ENCODE measurements at places on chromosomes 13 and 19.

GRCh38 chr13:99827011-99827772, 144.4 kb downstream of the ZIC5 start:
- no peak for DNase-seq

GRCh38 chr13:27372896-27373295, 51.5 kb upstream of the GTF3A start:
- no peak for DNase-seq

DNA sequence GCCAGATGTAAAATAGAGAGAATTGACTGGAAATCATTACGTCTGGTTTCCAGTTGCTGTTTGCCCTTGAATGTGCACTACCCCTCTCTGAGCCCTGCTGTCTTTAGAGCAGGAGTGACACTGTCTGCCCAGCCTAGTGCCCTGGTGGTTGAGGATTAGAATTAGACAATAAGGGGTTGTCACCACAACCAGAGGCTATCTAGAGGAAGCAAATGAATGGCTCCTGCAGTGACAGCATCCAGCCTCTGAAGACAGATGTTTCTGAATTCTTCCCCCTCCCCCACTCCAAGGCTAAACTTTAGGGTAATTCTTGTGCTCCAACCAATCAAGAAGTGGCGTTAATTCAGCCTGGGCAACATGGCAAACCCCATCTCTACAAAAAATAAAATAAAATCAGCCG, 2.0 kb downstream of the RAB8A start:
- peak; percentile 40 for DNase-seq

DNA sequence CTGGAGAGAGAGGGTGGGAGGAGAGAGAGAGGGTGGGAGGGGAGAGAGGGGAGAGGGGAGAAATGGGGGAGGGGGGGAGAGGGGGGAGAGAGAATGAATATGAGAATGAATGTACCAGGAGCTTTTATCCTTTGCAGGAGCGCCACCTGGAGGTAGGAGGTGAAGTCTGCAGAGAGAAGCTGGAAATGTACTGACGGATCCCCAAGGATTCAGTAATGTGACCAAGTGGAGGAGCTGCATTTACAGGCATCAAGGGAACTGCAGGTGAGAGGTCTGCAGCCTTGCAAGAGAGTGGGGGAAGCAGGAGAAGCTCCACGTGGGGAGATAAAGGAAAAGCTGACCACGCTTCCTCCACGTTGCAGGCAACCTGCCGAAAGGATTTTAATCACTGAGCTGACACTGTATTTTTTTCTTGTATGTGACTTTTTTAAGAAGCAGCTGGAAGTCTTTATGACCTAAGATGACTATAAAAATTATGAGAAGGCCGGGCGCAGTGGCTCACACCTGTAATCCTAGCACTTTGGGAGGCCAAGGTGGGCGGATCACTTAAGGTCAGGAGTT, 33.7 kb downstream of the VSTM1 start:
- DNase-seq: peak; percentile 60

DNA sequence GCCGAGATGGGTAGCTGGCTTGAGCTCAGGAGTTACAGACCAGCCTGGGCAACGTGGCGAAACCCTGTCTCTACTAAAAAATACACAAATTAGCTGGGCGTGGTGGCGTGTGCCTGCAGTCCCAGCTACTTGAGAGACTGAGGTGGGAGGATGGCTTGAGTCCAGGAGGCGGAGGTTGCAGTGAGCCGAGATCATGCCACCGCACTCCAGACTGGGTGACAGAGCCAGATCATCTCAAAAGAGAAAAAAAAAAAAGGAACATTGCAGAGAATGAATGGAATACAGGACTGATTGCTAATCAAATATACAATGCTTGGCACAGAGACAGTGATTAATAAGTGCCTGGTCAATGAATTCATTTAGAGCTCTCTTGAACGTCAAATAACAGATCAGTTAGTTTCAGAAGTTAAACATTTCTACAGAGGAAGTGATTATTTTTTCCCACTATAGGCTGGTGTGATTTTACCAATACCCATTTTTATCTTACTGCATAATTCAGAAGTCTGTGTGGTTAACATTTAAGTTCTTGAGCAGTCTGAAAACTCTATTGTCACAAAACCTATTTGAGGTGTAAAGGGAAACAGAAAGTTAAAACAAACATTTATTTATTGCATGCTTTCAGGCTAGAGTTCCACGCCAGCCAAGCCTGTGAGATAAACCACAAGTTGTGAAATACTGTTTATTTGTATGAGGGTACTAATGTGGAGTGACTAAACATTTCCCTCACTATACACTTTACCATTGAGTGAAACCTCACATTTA, 7.7 kb upstream of the TBC1D4 start:
- peak; percentile 91 for DNase-seq

- no peak for DNase-seq
Measured at GRCh38 chr19:35623327-35624010, 5.4 kb upstream of the RBM42 start.

DNA sequence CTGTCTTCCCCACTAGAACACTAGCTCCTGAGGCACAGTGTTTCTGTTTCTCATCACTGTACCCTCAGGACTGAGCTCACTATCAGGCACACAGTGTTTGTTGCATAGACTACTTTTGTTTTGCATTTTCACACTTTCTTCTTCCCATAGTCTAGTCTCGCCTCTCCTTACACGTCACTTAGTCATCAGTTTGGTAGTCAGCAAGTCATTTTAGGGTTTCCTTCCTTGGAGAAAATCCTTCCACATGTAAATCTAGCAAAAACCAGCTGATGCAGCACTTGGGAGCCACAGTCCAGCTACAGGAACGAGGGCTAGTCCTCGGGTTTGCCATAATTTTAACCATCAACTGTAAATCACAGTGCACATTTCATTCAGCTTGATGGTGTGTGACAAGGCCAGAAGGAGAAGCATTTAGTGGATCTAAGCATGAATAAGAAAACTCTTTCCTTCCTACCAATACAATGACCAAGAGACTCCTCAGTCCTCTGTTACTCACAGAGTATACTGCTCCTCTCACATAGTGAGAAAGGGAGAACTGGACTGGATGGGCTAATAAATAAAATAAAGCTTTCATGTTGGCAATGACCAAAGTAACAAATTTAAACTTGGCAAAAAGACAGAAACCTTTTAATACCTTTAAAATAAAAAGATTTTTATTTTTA, 221.0 kb downstream of the KLF12 start:
- DNase-seq: no peak

DNA sequence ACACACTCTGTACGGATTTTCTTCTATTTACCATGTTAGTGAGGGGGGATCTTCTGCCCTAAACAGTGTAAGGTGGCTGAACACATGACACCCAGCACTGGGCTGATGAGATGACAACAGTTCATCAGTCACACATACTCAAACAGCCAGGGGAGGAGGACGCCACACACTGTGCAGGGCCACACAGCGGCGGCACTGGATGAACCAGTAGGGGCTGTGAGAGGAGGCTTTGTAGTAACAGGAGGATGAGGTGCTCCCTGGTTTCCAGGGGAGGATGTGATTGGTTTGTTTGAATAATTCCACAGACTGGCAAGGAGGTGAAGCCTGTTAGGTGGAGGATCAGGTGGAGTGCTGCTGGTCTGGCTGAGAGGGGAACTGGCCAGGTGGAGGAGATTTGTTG, 16.3 kb upstream of the GTF3A start:
- DNase-seq: no peak

DNA sequence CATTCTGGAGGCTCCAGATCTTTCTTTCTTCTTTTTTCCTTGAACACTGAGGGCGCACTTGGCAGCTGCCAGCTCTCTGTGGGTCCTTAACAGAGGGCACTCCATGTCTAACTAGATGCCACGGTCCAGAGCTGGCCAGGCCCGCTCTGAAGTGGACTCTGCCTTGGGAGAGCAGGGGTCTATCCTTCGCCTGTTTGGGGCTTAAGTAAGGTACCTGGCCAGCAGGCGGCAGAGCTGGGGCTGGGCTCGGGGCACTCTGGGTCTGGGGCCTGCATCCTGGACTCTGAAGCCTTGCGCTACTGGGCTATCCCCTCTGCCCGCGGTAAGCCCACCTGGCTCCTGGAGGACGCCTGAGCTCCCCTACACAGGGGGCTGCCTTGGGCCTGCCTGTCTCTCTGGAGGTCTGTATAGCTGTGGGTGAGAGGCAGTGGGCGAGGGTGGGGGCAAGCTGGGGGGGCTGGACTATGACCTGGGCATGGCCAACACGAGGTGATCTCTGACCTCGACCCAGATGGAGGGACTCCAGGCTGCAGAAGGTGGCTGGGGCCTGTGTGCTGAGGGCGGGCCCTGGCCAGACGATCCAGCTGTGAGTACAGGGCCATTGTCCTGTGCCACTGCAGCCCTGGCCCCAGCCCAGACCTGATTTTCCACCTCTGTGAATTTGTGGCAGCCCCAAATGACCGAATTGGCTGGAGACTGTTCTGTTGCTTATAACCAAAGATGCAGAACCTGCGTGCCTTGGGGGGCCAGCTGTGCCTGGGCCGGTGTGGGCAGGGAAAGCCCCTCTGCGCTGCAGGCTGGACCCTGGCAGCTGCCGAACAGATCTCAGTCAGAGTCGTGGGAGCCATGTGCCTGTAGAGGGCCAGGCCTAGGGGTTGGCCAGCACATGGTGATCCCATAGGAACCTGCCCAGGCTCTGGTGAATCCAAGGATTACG, 26.5 kb downstream of the CEBPG start:
- DNase-seq: no peak

- no peak for DNase-seq
Measured at GRCh38 chr13:50357586-50358118, 342.4 kb downstream of the KCNRG start.

DNA sequence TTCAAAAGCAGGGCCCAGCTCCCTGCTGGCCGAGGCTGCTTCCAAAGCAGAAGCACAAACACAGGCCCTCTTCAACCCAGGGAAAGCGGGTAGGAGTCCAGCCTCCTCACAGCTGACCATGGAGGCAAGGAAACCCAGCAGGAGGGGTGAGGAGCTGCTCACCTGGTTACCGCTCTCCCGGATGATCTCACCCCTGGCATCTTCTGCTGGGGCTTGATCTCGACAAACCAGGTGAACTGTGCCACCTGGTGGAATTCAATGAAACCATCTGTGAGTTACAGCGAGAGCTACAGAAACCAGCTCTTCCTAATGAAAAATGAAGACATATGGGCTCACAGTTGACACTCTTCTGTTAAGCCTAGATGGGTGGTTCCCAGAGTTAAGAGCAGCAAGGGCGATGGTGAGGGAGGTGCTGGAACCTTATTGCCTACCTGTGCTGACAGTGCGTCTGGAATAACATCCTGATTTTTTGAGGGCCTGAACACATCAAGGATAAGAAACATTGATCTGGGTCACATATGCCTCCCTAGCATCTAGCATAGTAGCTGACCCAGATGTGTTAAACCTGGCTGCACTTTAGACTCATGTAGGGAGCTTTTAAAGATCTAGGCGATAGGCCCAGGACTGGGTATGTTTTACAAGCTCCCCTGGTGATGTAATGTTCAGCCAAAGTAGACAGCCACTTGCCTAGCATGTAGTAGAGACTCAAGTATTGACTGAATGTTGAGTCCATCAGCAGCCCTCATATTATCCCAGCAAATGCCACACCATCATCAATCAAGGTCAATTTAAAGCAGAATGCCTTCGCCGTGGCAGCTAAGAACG, 6.1 kb downstream of the DHRS12 start:
- no peak for DNase-seq

GRCh38 chr13:29905845-29906244, 55.4 kb upstream of the UBL3 start:
- DNase-seq: peak; percentile 79

GRCh38 chr13:67964986-67965385, 734.9 kb upstream of the PCDH9 start:
- DNase-seq: no peak

- DNase-seq: no peak
Measured at GRCh38 chr19:6861683-6862286, 25.6 kb upstream of the ADGRE1 start.

GRCh38 chr13:26539738-26540292, 17.7 kb upstream of the WASF3 start:
- no peak for DNase-seq

- no peak for DNase-seq
Measured at GRCh38 chr19:8084152-8084551, 31.6 kb downstream of the CCL25 start.

- no peak for DNase-seq
Measured at GRCh38 chr13:106821979-106822378, 254.0 kb upstream of the ARGLU1 start.

GRCh38 chr13:22828081-22828480, 352.7 kb upstream of the SGCG start:
- no peak for DNase-seq

- no peak for DNase-seq
Measured at GRCh38 chr13:61362522-61362921, 53.1 kb downstream of the PCDH20 start.

DNA sequence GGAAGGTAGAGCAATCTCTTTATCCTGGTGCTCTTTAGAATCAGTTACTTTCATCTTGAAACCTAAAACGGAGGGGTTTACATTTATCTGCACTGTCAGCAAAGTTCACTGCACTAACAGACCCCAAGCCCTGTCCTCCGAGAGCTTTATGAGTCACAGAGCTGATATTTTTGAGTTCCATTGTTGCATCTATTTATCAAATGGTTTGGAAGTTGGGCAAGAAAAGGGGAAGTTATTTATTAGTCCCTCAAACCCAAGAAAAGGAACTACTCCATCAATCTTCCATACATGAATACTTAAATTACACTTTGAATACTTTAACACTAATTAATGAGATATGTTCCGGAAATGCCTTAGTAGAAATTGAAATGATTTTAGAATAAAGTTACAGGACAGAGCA, 55.5 kb downstream of the EDNRB start:
- peak; percentile 48 for DNase-seq

GRCh38 chr19:42267644-42268141, 1.4 kb upstream of the CIC start:
- DNase-seq: no peak

GRCh38 chr13:44207476-44207875, 166.1 kb upstream of the SERP2 start:
- DNase-seq: no peak

DNA sequence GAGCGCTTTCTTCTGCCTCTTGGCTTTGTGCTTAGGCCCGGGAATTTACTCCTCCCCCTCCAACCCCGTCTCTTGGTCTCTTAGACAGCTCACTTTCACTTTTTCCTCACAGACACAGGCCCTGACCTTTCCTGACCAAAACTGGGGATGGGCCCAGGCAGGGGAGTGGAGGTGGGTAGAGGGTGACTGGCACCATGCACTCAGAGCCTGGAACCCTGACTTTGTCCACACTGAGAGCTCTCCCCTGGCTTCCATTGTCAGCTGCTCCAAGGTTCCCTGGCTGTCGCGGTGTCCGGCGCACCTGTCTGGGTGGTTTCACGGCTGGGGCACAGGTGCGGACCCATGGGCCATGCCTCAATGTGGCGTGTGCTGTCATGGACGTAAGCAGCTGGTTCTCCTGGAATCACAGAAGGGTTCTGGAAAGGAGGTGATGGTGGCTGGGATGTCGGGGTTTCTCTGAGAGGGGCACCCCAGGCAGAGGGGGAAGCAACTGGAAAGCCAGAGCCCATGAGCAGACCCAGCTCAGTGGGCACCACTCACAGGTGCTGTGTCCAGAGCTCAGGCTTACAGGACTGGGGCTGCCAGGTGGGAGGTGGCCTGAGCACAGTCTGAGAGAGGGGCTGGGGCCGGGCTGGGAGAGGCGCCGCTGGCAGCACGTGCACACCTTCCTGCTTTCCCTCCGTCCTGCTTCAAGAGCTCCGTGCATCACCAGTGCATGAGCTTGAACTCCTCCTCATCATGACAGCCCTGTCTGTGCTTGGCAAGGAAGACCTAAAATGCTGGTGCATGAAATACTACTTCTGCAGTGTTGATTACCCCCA, 28.0 kb upstream of the C1QTNF9 start:
- DNase-seq: no peak

GRCh38 chr13:43787997-43788396, 1.2 kb upstream of the ENOX1 start:
- no peak for DNase-seq

All from inflammatory macrophage treated with lipopolysaccharide for 4 hours (primary cell).